ENCODE measurements at places on chromosomes 1 and 21.

GRCh38 chr1:34520111-34520510, 234.7 kb upstream of the GJB5 start:
- DNase-seq, result no peak

DNA sequence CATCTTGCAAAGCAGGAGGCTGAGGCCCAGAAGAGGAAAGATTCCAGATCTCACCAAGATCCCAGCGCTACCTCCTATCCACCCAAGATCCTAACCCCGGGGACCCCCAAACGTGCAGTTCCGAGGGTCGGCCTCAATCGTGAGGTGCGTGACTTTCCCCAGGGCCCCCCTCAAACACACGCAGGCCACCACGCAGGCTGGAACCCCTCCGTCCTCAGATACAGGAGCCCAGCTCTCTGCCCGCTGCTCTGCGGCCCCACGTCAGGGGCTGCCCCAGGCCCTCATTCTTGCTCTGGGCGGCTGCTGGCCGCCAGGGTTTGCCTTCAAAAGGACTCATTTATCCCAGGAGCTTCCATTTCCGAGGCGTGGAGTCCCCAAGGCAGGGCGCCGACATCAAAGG, 39.9 kb downstream of the KRTAP10-1 start:
- DNase-seq, result no peak

GRCh38 chr1:235326719-235327558, 1.0 kb downstream of the ARID4B start:
- no peak for DNase-seq

DNA sequence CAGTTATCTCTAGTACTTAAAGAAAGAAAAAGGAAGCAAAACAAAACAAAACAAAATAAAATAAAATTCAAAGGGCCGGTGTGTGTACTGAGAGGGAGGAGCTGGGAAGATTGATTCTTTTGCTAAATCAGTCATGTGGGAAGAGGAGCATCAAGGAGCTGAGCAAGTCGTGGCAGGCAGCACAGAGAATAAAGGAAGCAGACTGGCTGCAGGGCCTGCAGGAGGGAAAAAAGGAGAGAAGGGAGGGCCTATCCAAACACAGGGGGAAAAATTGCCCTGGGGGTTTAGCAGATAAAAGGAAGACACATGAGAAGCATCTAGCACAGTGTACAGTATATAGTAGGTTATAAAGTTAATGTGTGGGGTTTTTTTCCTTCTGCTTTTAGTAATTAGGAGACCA, 27.6 kb downstream of the AGO4 start:
- no peak for DNase-seq

GRCh38 chr1:43704838-43705237, 2.5 kb upstream of the ST3GAL3 start:
- DNase-seq, result peak; percentile 74

DNA sequence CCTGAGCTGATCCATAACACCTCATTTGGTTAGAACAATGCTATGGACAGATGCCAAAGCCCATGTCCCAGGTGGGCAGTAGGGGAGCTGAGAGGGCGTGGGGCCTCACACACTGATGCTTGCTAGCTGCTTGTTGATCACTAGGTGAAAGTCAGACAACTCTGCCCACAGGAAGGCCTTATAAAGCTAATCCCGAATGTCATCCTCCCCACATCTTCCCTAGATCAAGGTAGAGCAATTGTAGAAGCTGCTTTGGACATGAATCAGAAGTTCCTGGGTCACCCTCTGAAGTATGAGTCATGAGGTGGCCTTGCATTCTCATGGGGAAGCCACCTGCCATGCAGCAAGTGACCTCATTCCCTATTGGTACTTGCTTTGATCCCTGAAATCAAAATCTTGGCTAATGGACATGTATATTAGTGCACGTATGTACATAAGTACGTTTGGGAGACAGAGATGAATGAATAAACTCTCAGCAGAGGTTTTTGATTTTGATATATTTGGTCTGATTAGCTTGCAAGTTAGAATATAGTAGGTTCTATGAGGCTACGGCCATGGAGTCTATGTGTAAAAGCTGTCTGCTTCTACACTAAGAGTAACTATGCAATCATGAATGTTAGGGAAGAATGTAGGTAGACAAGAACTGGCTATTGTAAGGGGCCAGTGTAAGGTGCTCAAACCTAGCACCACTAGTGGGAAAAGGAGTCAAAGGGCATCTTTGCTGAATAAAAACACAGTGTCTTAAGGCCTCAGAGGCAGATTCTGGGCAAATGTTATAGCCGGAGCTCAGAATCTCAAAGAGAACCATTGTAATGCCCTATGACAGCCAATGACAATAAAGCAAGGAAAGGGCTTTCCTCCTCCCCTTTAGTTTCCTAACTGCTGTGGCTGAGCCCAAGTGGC, 52.6 kb downstream of the ABCA4 start:
- DNase-seq, result no peak

- DNase-seq, result no peak
These were observed 242.5 kb upstream of the PLXNA2 start for GRCh38 chr1:208486677-208487076.

- peak; percentile 81 for DNase-seq
These were observed 11.0 kb downstream of the DMRTB1 start for GRCh38 chr1:53470155-53470554.

GRCh38 chr1:233695901-233696300, 82.0 kb downstream of the KCNK1 start:
- no peak for DNase-seq

- DNase-seq, result no peak
These were observed 4.9 kb upstream of the LRRC3 start for GRCh38 chr21:44450402-44450801.

- no peak for DNase-seq
These were observed 10.9 kb downstream of the RASSF5 start for GRCh38 chr1:206518206-206518605.

GRCh38 chr1:205395616-205396015, 26.2 kb downstream of the LEMD1 start:
- DNase-seq, result no peak
